Fibroblast of skin of left biceps (primary cell): ENCODE measurements at places on chromosomes 7 and 10.

DNA sequence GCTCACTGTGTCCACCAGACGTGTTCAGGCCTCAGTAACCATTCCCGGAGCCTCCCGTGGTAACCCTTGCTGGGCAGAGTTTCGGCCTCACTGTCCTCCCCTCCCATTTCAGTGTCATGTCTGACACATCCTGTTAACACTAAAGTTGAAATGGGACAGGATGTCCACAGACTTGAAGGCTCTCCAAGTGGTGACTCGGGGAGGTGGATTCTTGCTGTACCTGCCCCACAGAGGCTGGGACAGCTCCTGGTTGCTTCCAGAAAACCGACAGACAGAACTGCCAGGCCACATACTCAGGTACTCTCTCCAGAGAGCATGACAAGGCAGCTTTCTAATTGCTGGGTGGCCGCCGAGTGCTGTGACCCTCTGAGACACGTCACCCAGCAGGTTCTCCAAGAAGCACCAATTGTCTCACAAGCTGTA lies 17.9 kb upstream of the CYTH3 start:
- no peak for DNase-seq

GRCh38 chr10:110006358-110007160 lies 1.2 kb upstream of the ADD3 start:
- DNase-seq: peak; percentile 56

GRCh38 chr7:148835854-148836253 lies 48.2 kb downstream of the EZH2 start:
- no peak for DNase-seq

DNA sequence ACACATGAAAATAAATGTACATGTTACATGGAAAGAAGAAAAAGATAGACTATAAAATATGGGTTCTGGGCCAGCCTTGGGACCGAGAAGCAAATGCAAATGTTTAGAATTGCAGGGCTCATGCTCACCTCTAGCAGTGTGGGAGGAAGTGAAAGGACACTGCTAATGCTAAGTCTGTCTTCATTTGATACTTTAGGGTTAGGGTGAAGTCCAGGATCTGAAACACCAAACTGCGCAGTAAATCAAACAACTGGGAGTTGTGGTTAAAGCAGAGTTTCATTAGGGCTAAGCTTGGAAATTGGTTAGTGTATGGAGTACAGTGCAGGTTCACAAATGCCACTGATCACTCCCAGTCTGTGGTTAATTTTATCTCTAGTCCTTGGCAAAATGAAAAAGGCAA lies 73.2 kb upstream of the PDK4 start:
- no peak for DNase-seq

DNA sequence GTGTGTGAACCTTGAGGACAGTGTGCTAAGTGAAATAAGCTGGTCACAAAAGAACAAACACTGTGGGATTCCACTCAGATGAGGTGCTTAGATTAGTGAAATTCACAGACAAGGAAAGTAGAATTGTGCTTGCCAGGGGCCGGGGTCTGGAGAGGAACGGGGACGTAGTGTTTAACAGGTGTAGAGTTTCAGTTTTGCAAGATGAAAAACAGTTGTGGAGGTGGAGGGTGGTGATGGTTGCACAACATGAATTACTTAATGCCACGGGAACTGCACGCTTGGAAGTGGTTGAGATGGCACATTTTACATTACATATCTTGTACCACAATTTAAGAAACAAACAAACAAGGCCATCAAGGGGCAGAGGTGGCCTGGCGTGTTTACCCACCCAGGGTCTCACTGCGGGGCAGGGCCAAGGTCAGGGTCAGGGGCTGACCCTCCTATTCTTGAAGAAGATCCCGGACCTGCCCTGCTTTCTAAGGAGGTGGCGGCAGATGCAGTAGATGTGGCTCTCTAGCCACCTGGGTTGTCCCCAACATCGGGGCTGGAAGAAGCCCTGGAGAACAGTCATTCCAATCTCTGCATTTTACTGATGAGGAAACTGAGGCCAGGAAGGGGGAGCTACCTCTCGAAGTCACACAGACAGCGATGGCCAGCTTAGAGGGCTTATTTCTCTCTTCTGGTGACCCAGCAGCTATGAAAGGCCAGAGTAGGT lies 91.5 kb upstream of the LRRC4 start:
- DNase-seq: no peak

DNA sequence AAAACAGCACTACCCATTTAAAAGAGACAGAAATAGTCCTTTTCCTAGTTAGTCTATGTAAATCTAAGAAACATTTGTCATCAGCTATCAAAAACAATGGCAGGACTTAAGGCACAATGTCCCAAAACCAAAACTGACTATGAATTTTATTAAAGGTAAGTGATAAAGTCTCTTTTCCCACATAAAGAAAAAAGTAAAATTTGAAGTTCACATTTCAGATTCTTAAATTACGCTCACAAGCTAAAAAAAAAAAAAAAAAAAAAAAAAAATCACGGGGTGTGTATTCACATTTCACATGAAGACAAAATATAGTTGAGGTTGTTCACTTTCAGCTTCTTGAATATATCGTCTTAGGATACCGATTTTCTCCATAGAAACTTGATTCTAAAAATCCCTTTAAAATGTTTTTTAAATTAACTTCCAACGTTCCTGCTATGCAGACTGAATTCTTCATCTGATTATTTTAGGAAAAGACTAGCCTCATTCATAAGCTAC lies 1.6 kb downstream of the P4HA1 start:
- no peak for DNase-seq
